ENCODE measurements at places on chromosomes 6 and 20.

DNA sequence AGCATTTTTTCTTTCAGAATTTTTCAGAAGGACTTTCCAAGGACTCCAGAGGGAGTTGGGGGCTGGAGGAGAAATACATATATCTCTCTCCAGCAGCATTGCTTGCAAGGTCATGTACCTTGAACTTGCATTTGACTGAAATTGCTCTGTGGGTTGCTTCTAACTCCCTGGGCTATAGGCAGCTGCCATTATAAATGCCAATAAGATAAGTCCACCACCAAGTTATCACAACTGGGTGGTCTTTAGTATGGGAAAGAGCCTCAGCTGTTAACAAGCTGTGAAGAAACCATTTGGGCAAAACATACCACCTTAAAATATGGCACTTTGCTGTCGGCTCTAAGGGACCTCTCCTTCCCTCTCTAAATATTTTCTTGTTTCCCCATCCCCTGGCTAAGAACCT lies 20.9 kb upstream of the CITED2 start:
- DNase-seq = no peak

- DNase-seq = no peak
Observed at GRCh38 chr6:105510746-105511145, 107.9 kb upstream of the PREP start.

DNA sequence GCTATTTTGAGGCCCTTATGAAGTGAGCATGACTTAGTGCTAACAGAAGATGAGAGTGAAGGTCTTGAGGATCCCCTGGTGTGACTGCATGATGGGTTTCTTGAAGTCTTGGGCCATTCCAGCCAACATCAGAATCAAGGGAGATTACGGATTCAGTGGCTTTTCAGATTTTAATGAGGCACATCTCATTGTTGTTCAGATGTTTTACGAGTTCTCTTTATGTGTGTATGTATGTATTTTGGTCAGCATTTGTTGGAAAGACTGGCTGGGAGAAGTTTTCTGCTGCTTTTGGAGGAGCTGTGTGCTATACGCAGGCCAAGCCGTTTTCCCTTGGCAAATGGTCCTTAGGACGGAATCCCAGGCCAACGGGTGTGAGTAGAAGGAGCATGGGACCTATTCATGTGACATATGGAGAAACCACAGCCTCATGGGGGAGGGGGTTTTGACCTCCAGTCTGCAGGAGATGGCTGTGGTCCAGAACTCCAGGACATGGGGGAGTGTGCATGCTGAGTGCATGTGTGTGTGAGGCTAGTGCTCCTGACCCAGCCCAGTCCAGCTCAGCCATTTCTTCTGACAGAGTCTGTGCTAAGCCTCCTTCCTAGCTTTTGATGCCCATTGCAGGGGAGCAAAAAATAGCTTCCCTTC lies 35.3 kb downstream of the CHMP4B start:
- no peak for DNase-seq

DNA sequence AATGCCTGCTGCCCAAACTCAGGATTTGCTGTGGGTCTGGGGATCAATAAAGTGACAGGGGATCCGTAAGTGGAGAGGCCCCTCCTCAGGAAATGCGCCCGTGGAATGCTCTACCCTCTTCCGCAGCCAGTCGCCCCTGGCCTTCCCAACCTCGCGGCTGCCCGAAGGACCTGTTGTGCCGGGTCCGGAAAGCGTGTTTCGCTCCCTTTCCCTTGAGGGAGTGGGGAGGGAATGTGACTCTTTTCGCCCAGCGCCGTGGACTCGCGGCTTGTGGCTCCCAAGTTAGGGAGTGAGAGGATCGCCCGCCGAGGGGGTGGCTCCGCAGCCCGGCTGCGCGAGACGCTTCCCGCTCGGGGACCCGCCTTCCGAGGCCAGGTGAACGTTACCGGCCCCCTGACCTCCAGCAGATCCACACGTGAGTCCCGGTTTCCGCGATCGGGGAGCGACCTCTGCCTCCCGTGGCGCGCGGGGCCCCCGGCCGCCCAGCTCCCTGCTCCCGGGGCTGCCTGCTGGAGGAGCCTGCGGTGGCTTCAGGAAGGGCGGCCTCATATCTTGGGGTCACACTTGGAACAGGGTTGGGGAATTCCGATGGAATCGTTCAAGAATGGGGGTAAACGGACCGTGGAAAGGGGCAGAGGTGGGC lies 666 bp downstream of the TPD52L1 start:
- DNase-seq = no peak

DNA sequence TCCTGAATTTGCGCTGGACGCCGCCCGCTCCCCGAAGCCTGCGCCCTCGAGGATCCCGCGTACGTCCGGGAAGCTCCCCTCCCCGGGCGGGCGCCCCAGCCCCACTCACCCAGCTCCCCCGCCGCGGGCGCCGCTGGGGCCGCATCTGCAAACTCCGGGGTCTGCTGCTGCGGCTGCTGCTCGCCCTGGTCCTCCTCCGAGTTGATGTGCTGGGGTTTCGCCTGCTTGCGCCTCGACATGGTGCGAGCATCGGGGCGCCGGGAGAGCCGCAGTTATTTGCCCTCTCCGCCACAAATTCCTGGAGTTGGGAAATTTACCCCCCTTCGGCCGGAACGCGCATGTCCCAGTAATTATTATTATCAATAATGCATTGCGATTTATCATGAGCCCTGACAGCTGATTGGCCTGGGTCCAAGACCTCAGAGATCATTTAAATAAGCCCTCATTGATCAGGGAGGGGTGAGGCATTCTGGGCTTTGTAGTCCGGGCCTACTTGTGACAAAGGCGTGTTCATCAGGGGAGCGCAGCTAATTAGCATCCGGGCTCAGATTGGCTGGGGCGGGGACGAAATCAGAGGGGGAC lies at the start of gene SALL4:
Gene SALL4 (minus strand): TSS at position 352 of the 582 bp plus-strand sequence. CDS start 113 bp downstream, at position 239.
- DNase-seq = no peak

DNA sequence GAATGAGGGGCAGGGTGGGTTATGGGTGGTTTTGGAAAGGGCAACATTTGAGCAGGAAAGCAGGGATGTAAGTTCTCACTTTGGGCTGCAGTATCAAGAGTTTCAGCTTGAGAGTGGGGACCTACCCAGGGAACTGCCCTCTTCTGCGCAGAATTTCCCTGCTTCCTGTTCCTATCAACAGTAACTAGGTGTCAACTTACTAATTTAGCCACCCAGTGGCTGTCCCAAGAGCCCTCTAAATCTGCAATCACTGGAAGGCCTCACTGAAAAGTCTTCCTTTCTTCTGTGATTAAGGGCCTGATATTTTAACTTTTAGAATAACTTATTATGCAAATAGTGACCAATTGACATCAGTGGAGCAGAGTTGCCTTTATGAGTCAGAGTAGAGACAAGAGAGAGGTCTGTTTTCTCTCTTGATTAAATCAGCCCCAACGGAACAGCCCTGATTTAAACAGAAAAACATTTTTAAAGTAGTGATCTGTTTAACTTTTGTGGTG lies 118.2 kb upstream of the RIPOR2 start:
- no peak for DNase-seq

- DNase-seq = no peak
Observed at GRCh38 chr6:166446146-166446545, 63.4 kb upstream of the MPC1 start.

DNA sequence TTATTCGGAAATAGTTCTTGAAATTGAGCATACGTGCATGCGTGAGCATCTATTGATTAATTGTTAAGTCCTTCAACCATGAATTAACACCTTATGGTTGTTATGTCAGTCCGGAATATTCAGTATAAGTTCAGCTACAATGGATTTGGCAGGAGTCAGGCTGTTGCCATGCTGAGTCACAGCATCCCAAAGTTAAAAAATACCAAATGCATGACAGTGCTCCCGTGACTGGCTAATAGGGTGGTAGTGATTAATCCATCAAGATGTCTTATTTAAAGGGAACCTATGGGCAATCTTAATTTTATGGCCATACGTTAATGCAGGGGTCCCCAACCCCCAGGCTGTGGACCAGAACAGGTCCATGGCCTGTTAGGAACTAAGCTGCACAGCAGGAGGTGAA lies 10.5 kb downstream of the RAE1 start:
- peak; percentile 35 for DNase-seq

DNA sequence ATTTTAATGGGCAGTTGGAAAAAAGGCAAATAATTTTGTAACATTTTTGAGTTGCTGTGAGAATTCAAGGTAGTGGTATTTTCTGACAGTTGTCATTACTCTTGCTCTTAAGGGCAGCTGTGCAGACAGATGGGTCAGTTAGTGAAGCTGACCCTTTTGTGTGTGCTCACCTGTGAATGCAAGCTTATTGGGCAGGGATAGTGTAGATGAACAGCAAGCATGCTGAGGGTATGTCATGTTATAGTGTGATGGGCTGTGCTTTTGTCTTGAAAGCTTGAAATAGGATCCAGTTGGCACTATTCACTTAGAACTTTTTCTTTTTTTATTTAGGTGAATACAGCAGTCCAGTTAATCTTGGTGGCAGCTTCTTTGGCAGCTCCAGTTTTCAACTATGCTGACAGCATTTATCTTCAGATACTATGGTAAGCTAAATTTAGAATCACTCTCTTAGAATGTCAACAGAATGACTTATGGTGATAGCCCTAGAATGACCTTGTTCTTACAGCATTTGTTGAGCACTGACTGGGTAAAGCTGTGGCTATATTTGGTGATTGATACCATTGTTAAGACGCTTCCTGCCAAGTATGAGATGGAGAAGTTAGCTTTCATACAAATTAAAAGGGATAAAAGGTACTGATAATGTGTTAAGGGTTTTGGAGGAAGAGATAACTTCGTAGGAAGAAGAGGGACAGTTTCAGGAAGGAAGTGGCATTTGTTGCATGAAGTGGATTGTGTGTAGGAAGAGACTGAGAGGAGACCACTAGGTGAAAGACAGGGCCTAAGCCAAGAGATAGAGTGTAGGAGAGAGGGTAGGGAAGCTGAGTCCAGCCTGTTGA lies 19.5 kb downstream of the LRRN4 start:
- DNase-seq = no peak

DNA sequence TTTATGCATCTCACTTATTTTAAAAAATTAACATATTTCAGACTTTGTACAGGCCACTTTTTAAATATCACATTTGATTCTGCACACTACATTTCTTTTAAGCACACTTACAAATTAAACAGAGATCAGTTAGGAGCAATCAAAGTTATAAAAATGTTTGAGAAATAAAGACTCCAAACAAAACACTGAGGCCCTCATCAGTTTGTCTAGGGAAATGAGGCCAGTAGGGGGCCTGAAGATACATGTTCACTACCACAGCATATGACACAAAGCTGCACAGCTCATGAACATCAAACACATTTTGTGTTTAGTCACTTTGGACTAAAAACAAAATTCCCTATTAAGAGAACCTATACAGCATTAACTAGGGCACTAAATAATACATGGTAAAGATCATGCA lies 180.5 kb downstream of the PDE7B start:
- no peak for DNase-seq

DNA sequence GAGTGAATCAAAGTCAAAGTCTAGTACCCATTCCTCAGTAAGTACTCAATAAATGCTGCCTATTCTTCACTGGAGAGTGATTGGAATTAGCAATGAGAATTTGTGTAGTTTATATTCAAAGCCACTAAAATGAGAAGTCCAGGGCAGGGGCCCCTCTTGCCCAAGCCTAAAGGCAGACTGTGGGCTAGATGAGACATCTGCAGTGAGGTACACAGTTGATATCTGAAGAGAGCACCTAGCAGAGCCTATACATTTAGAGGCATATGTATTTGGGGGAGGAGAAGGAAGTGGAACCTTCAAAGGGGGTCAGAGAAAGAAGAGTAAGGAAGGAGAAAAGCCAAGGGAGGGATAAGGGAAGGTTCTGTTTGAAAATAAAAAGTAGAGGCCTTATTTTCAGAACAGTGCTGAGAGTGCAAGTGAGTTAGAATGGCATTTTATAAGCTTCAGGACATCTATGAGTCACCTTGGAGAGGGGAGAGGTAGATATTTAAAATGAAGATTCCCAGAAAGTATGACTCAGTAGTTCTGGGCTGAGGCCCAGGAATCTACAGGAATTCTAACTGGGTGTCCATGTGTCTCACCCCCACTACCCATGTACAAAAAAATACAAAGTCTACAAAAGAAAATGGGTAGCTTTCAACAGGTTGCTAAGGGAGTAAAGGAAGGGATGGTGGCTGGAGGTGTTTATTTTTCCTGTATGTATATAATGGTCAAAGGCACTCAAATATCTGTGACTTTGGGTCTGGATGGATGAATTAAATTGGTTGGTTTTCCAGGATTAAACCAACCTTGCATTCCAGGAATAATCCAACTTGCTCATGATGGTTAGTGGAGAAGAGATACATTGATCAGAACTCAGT lies 135.1 kb downstream of the ZFP64 start:
- peak; percentile 53 for DNase-seq

- DNase-seq = no peak
Observed at GRCh38 chr6:109782491-109782999, 91.4 kb downstream of the FIG4 start.

GRCh38 chr20:50331469-50332363 lies 141.1 kb downstream of the CEBPB start:
- no peak for DNase-seq

Measured in T1000 (cell line).